Stimulated activated naive CD8-positive, alpha-beta T cell treated with anti-CD3 and anti-CD28 coated beads, Interleukin-15, amount 100 ng/mL, for 72 hours (primary cell): ENCODE measurements at places on chromosomes 13 and 19.

- no peak for DNase-seq
Measured at GRCh38 chr19:6417713-6418561, 6.7 kb downstream of the KHSRP start.

GRCh38 chr19:48845384-48845783, 9.1 kb upstream of the HSD17B14 start:
- DNase-seq = no peak

- DNase-seq = peak; percentile 88
Measured at GRCh38 chr19:7944177-7944761, 803 bp upstream of the TIMM44 start.

GRCh38 chr13:78978381-78978998, 319.5 kb upstream of the OBI1 start:
- DNase-seq = peak; percentile 28

DNA sequence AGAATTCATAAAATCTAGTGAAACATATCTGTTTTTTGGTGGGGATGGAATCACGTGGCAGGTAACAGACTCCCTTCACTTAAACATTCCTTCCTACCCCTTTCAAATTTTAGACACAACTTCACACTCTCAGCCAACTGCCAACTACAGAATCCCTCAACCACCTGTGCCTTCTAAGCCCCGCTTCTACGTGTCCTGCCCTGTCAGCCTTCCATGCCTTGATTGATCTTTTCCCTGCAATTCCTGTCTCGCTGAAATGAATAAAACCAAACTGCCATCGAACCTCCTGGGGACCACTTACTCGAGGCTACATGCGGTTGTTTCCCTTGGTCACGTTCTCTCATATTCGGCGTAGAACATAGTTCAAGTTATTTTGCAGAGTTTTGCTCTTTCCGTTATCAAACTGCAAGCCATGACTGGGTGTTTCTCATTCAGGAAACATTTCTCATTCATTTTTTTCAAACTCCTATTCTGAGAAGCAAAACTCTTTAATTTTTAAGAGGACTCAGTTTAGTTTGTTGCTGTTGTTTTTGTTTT, 1.1 kb downstream of the ZNF625 start:
- DNase-seq = no peak

DNA sequence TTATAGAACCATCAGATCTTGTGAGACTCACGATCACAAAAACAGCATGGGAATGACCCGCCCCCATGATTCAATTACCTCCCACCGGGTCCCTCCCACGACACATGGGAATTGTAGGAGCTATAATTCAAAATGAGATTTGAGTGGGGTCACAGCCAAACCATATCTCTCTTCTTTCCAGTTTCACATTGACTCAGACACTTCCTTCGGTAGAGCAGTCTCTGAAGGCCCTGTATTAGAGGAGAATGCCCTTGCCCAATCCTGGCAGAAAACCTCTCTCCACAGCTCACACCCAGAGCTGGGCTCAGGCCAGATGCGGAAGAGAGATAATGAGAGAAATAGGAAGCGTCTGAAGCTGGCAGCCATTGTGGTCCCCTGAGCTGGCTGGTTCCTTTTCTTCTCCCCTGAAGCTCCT, 72.4 kb upstream of the CLDN10 start:
- peak; percentile 15 for DNase-seq

- no peak for DNase-seq
Measured at GRCh38 chr19:6543866-6544347, 13.1 kb downstream of the TNFSF9 start.

DNA sequence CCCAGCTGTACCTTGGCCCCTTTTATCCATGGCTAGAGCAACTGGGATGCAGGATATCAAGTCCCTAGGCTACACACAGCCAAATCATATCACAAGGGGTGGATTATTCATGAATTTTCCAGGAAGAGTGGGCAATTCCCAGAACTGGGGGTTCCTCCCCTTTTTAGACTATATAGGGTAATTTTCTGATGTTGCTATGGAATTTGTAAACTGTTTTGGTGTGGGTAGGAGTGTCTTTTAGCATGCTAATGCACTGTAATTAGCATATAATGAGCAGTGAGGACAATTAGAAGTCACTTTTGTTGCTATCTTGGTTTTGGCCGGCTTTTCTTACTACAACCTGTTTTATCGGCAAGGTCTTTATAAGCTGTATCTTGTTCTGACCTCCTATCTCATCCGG, 18.0 kb upstream of the IGFL4 start:
- DNase-seq = no peak

DNA sequence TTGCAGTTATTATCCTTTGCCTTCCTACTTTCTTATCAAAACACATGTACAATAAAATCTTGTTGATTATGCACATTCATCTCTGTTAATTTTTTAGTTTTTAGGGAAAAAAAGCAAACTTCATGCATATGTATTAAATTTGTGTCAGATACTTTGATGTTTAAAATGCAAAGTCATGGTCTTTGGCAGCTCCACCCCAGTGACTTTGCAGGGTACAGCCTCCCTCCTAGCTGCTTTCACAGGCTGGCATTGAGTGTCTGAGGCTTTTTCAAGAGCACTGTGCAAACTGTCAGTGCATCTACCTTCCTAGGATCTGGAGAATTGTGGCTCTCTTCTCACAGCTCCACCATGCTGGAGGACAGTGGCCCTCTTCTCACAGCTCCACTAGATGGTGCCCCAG, 1988.1 kb upstream of the PCDH20 start:
- DNase-seq = no peak

DNA sequence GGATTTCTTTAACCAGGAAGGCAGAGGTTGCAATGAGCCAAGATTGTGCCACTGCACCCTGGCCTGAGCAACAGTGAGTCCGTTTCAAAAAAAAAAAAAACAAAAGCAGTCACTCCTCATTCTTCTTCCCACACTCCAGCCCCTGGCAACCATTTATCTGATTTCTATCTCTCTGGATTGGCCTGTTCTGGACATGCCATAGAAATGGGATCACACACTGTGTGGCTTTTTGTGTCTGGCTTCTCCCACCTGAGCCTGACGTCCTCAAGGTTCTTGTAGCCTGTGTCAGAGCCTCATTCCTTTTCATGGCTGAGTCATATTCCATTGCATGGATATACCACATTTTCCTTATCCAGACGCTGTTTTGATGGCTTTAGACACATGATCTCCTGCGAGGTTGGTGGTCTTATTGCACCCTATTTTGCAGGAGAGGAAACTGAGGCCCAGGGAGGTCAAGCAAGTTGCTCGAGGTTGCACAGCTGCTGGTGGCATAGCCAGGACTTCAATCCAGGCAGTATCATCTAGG, 15.8 kb upstream of the FEM1A start:
- no peak for DNase-seq

DNA sequence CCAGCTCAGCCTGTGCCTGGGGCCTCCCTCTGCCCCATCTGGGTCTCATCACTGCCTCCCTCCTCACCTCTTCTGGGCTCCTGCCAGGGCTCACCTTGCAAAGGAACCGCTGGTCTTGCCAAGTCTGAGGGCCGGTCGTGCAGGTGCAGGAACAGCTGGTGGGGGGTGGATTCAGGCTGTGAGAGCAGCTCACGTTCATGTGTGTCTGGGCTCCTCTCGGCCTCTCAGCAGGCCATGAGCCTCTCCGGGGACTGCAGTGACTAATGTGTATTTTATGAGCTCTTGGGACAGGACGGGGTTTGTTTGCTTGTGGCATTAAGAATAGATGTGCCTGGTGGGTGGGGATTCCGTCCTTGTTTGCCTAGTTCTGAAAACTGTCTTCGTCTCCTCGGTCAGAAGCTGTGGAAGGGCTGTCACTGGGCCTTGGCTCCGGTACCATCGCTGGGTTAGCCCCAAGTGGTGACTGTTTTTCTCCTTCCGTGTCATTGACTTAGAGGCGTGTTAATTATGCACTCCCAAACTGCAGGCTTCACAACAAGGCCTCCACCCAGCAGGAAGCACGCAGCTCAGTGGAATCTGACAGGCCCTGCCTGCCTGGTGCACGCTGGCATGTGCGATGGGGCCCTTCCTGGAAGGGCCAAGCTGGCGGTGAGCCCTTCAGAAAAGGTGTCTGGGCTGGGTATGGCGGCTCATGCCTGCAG, 77.6 kb downstream of the KDM4B start:
- DNase-seq = no peak

DNA sequence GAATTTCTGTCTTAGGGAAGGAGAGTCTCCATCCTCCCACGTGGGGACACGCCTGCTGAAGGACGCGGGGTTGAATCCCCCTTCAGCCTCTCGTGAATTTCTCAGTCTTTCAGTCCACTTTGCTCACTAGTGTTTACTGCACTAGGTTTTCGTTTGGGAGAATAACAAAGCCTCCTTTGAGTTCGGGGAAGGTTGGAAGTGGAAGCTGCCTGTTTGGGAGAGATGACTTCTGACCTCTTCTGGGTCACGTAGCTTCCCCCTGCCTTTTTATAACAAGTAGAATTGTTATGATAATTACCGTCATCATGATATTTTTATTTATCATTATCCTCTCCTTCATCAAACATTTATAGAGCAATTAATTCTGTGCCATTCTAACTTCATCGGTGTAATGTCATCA, 60.7 kb downstream of the ATP11A start:
- DNase-seq = no peak

GRCh38 chr19:13091400-13092157, 11.1 kb downstream of the LYL1 start:
- no peak for DNase-seq

DNA sequence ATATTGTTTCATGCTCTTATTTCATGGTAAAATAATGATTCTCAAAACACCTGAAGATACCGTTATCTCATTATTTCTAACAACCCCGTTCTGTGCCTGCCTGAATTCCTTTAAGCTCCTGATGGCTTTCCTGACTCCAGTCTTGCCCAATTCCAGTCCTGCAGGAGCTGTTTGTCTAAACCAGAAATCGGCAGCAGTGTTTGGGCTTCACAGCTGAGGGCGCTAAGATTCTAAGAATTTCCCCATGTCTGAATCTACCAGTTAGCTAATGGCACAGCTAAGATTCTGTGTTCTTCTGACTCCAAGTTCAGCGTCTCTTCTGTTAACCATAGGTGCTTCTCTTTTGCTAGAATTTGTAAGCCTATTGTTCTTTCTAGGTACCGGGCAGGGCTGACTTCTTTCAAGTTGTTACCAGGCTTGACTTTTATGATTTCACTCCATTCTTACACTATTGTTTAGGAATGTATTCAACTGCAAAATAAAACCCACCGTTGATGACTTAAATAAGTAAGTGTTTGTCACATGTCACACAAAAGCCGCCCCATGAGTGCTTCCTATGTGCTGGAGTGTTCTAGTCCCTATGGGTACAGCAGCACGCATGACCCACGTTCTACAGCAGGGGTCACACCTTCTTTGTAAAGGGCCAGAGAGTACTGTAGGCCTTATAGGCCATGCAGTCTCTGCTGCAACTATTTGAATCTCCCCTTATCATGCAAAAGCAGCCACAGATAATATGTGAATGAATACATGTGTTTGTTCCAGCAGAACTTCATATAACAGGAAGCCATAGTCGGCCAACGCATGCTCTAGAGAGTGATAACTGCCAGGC, 168.3 kb upstream of the RNF113B start:
- no peak for DNase-seq

GRCh38 chr19:18768997-18769891, 21.9 kb downstream of the COMP start:
- DNase-seq = no peak

- DNase-seq = no peak
Measured at GRCh38 chr19:4571305-4571917, 11.9 kb upstream of the SEMA6B start.

- no peak for DNase-seq
Measured at GRCh38 chr19:32318884-32319520, 26.4 kb upstream of the ZNF507 start.

GRCh38 chr13:39410096-39410901, 192.7 kb downstream of the LHFPL6 start:
- no peak for DNase-seq

- no peak for DNase-seq
Measured at GRCh38 chr13:75704927-75705288, 68.8 kb downstream of the LMO7 start.

GRCh38 chr19:53597023-53597422, 34.8 kb upstream of the DPRX start:
- no peak for DNase-seq

DNA sequence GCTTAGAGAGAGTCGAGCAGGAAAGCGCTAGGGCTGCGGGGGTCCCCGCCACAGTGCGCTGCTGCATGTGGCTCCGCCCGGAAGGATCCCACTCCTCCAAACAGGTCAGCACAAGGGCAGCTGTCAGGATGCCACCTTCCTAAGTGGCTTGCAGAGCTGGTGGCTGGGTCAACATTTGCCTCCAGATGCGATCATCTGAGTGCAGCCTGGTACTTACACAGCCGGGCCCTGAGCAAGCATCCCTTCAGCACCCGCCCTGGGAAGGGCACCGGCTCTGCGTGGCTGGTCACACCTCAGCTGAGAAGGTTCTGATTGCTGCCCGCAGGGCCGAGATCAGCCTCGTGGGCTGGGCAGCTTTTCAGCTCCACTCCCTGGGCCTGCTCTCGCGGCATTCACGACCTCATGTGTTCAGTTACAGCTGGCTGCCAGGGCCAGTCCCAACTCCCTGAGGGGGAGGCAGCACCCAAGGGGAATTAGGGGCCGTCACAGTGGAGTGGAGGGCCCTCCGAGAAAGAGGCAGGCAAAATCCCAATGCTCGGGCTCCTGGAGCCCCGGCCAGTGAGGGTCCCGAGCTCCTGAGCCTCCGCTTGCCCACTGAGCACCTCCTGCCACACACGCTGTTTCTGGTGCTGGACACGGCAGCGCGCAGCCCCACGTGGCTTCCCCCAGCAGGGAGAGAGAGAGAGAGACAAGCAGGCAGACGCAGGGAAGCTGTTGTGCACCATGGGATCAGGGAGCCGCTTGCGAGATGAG, 26.8 kb downstream of the AP1M1 start:
- no peak for DNase-seq
